ENCODE measurements at places on chromosomes 12 and 14.
A peak's percentile ranks its signal among the peaks of the same experiment; 100 is the strongest.

DNA sequence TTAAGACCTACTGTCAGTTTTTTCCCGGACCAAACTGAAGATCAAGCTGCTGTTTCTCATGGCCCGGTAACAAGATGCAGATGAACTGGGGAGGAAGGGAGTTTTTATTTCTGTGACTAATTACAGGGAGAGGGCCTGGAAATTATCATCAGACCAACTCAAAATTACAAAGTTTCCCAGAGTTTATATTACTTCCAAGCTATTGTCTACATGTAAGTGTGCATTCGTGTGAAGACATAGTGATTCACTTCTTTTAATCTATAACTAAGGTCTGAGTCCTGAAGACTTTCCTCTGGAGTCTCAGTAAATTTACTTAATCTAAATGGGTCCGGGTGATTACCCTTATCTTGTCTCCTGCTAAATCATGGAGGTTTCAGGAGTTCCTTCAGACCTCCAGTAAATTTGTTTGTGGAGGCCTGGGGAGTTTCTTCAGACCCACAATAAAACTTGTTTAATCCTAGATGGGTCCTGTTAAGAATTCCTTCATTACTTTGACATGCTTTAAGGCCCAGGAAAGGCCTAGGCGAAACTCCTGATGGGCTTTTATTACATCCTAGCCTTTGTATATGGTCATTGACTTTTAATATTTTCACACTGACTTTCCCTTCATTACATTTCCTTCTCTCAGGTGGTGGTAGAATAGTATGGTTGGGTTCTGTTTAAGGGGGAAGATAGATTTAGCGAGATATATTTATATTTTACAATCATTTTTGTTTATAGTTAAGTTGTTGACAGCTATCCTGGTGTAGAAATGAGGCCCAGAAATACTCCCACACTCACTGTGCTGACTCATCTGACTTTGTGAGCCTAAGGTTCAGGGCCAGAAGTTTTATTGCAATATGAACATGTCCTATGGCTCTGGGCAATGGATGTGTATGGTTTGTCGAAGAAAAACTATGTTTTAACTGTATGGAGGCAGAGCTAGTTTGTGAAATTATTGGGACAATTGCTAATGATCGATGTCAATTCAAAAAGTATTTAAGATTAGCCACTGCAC lies 627.0 kb upstream of the FBXO33 start:
- DNase-seq, result no peak

DNA sequence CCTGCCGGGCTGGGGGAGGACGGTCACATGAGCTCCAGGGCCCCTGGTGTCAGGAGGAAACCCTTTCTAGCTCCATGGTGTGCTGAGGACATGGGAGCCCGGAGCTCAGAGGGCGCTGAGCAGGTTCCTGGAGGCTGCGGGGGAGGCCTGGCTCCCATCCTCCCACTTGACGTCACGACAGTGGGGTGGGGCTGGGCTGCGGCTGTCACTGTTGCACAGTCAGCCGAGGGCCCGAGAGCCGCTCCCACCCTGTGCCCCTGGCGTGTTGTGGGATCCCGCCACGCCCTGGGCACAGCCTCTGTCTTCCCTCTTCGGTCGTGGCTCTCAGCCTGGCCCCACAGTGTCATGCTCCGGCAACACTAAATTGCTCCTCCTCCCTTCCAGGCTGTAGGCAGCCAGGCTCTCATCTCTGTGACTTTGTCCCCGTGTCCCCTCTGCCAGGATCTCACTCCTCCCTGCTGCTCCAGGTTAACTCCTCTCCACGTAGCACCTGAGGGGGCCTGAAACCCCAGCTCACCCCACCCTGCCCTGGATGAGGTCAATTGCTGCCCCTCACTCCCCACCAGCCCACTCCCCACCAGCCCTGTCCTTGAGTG lies 33.0 kb downstream of the BEGAIN start:
- no peak for DNase-seq

- DNase-seq, result no peak
These were observed 31.1 kb upstream of the INF2 start for GRCh38 chr14:104658325-104658712.

DNA sequence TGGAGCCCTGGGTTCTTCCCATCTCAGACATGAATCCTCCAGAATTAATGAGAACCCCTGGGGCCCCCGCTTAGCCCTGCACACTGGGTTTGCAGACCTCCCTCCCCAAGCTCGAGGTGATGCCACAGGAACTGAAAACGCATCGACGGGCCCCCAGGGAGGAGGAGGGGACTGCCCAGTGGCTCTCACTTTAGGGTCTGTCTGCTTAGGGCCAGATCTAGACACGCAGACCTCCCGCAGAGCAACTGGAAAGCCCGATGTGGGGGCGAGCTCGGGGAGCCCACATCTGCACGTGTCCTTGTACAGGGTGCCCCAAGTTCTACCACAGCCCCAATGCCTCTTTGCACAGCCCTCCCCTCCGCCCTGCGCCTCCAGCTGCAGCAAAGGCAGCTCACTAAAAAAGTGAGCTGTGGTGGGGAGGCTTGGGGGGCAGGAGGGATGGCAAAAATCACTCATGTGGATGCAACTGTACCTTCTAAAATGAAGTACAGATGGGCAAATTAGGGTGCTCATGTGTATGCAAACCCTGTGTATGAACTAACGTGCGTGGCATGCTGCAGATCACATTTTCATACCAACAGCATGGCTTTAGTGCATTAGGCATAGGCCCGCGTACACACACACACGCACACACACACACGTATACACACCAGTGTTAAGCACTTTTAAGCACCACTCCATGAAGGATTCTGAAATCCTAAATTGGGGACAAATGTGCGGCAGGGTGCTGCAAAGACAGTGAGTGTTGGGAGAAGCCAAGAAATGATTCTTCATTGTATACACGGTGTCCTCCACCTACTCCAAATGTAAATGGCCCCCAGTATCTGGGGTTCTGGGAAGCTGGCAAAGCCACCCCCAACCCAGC lies 99.9 kb upstream of the MAP1LC3B2 start:
- no peak for DNase-seq

- DNase-seq, result no peak
These were observed 1.4 kb downstream of the FAR2 start for GRCh38 chr12:29150462-29150861.

GRCh38 chr12:42486407-42486806 lies 103.1 kb downstream of the PRICKLE1 start:
- DNase-seq, result no peak

DNA sequence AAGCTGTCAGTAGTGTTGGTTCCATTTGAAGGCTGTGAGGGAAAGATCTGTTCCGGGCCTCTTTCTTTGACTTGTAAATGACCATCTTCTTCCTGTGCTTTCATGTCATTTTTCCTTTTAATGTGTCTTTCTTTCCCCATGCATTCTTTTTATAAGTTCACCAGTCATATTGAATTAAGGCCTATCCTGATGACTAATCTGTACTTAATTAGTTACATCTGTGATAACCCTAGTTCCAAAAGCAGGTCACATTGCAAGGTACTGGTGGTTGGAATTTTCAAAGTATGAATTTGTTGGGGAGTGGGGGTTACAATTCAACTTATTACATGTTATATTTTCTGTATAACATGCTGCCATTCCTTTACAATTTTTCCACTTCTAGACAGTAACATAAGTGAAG lies 1642.1 kb upstream of the FLRT2 start:
- DNase-seq, result no peak

- DNase-seq, result no peak
These were observed 108.5 kb downstream of the SLC38A1 start for GRCh38 chr12:46160101-46160980.

DNA sequence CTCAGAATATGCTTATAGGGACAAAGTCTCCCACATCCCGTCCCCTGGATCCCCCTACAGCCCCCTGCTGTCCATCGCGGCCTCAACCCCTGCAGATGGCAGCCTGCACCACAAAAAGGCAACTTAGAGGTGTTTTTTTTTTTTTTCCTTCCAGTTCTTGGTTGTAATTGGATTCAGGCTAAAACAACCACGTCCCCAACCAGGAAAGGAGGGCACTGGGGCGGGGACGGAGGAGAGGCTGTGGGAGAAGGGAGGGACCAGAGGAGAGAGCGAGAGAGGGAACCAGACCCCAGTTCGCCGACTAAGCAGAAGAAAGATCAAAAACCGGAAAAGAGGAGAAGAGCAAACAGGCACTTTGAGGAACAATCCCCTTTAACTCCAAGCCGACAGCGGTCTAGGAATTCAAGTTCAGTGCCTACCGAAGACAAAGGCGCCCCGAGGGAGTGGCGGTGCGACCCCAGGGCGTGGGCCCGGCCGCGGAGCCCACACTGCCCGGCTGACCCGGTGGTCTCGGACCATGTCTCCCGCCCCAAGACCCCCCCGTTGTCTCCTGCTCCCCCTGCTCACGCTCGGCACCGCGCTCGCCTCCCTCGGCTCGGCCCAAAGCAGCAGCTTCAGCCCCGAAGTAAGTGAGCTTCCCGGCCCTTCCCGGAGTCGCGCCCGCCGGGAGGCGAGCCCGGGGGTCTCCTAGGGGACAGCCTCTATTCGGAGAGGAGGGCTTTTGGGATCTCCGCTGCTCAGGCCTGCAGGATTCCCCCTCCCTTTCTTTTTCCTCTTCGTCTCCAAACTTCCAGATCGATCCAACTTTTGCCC lies at the start of gene MMP14:
TSS of gene MMP14 (plus strand) at position 285 of the 813 bp plus-strand sequence. CDS start at position 518, 233 bp downstream.
- no peak for DNase-seq

DNA sequence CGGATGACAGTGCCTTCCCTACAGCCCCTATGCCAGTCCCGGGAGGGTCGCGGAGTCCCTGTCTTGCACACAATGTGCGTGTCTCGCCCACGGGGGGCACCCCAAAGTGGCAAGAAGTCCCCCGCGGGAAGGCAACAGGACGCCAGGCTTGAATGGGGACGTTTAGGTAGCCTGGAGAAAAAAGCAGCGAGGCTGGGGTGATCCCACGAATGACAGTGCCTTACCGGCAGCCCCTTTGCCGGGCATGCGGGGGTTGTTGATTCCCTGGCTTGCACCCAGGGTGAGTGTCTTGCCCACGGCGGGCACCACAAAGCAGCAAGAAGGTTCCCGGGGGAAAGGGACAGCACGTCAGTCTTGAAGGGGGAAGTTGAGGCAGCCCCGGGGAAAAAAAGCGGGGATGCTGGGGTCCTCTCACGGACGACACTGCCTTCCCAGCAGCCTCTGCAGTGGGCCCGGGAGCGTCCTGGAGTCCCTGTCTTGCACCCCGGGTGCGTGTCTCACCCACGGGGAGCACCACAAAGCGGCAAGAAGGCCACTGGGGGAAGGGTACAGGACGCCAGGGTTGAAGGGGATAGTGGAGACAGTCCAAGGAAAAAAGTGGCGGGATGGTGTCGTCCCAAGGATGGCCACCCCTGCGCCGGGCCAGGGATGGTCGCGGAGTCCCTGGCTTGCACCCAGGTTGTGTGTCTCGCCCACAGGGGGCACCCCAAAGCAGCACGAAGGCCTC lies 156.8 kb upstream of the ALG10B start:
- no peak for DNase-seq

GRCh38 chr14:76615331-76615730 lies 145.9 kb upstream of the VASH1 start:
- no peak for DNase-seq

DNA sequence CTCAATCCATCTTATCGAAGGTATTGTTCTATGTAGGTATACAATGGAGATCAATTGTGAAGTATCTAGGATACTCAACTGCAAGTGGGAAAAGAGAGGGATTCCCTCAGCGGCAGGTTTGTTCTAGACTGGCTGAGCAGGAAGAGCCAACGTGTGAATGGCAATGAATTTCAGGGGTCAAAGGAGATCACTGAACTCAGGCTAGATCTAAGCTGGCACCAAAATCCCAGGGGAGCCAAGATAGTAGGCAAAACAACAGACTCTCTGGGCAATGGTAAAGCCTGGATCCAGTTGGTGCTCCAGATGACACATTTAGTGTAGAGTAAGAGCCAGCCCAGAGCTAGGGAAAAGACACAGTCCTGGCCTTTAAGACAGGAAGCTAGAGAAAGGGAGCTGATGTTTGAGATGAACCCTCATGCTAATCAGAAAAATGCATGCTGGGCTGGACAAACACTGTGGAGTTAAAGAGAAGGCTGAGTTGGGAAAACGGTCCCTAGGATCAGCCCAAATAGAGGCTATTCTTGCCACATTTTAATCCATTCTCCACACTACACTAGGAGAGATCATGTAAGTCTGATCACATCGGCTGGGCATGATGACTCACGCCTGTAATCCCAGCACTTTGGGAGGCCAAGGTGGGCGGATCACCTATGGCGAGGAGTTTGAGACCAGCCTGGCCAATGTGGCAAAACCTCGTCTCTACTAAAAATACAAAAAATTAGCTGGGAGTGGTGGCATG lies 45.6 kb downstream of the EFCAB11 start:
- DNase-seq, result no peak

GRCh38 chr12:8860165-8860961 lies 37.9 kb downstream of the A2ML1 start:
- peak; percentile 4 for DNase-seq

DNA sequence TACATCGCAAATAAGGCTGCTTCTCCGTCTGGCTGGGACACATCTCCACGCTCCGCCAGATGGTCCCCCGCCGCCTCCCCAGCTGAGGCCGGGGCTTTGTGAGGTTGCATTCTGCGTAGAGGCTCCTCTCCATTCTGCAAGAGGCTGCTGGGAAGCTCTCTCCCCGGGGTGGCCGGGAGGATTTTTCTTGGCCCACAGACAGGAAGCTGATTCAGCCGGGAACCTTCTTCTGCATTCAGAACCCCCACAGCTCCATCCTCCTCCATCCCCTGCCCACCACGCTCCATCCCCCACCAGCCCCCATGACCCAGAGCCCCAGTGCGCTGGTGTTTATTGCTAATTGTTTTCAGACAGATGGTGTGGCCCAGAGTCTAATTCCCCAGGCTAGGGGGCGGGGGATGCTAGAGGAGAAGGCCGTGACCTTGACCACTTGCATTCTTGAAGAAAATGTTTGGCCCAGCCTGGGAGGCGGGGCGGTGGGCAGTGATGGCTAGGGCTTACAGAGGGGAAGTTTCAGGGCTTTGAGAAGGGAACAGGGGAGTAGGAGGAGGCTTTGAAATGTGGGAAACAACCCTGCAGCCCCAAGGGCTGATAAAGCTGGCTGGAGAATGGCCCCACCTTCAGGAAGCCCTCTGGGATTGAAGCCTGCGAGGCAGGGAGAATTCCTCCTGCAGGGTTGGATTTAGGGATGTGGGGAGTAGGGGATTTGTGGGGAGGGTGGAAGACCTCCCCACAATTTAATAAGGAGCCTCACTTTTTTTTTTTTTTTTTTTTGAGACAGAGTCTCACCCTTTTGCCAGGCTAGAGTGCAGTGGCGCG lies 88.5 kb upstream of the NCOR2 start:
- peak; percentile 29 for DNase-seq

DNA sequence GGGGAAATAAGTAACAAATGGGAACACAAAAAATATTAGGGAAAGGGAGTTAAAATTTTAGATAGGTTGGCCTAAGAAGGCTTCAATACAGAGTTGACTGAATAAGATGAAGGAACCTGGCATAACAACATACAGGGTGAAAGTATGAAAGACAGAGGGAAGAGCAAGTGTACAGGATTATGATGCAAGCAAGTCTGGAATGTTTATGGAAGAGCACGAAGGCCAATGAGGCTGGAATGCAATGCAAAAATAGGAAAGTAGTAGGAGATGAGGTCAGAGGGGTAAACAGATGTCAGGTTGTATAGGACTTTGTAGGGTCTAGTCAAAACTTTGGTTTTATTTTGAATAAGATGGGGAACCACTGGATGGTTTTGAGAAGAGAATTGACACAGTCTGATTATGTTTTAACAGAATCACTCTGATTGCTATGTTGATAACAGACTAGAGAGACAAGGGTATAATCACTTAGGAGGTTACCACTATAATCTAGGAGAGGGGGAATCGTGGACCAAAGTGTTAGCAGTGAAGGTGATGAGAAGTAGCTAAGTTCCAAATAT lies 96.8 kb downstream of the OSBPL8 start:
- DNase-seq, result no peak
